Mammary epithelial cell (primary cell): ENCODE measurements at places on chromosomes 11 and 22. TPM values are rescaled to one million over a fixed set of nuclear protein-coding genes. Genes with fewer than 3 reads are reported as not detected.

Gene MMP27
- not detected for polyA plus RNA-seq

Gene KRTAP5-10
- not detected for polyA plus RNA-seq

Gene ZNF70
- 0.86 TPM for polyA plus RNA-seq

Gene CATSPERZ
- polyA plus RNA-seq, result 1.0 TPM

Gene SERPING1
- polyA plus RNA-seq, result 15.3 TPM

Gene PIWIL4
- 0.17 TPM for polyA plus RNA-seq

Gene CARD18
- 3.4 TPM for polyA plus RNA-seq

Gene POTEH
- not detected for polyA plus RNA-seq

Gene CLTCL1
- 10.2 TPM for polyA plus RNA-seq
